ENCODE measurements at places on chromosomes 3 and 15.
A peak's percentile ranks its signal among the peaks of the same experiment; 100 is the strongest.

GRCh38 chr3:130576375-130577266 lies 59.6 kb downstream of the COL6A6 start:
- DNase-seq = no peak

DNA sequence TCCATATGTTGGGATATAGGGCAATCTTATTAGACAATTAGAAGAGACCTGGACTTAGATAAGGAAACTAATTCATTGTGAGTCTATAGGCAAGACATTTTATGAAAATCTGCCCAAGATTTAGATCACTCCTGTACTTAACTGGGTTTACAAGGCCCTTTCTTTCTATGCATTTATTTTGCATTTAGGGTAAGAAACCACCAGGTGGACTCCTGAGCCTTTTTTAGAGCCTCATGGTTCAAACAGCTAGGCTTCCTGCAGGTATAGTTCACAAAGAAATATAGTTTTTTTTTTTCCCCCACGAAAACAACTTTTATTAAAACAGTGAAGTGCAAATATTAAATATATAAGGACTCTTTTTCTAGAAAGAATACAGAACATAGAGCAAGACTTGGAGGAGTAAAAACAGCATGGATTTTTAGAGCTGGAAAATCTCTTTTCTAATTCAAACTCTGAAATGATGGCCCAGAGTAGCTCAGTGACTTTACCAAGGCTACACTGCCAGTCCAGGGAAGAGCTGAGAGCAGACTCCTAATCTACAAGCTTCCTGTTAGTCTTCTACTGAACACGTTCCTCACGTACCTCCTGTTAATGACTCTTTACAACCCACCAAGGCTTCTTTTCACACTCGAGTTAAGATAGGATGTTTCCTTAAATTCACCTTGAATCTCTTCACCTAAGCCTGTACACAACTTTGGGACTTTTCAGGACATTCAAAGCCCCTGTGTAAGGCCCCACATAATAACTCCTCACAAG lies 400.9 kb upstream of the ATP11B start:
- DNase-seq = no peak

GRCh38 chr3:51539291-51539941 lies 897 bp downstream of the RAD54L2 start:
- peak; percentile 29 for DNase-seq

DNA sequence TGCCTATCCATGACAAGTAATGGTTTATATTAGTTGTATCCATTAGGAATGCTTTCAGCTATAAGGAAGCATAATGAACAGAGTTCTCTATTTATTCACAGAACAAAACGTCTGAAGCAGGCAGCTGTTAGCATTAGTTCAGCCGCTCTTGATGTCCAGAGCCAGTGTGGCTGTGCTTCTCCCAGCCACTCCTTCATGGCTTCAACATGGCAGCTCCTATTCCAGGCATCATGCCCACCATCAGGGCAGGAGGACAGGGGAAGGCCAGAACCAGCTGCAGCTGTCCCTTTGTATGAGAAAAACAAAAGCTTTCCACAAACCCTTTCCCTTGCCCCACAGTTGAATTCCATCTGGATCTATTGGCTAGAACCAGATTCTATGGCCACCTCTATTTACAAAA lies 12.9 kb upstream of the SNRK start:
- no peak for DNase-seq

DNA sequence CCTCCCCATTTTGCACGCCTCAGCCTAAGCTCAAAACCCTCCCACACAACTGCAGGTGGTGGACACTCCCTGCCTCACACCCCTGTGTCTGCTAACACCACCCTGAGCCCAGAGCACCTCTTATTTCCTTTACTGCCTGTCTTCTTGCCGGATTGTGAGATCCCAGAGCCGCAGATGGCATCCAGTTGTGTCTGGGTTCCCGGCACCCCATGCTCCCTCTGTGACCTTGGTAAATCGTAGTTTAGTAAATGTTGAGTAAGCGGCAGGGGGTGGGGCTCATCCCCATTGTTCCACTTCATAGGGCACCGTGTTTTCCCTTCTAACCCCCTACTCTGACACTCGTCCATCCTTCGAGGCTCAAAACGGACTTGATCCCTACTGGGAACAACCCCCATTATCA lies 14.9 kb downstream of the SPINT1 start:
- DNase-seq = no peak

DNA sequence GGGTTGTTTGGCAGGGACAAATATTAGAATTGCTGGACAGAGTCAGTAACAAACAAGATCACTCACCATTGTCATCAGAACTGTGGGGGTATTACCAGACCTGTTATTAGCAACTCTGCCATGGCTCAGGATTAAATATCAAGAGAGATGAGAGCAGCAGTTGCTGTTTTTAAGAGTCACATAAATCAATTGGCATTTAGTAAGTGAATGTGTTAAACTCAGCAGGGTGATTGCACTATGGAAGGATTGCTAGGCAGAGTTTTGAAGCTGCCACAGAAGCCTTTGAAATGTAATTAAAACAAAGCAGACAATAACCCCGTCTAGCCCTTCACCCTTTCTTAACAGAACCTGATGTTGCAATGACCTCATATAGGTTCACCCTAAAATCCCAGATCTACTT lies 238.8 kb downstream of the GAP43 start:
- DNase-seq = no peak

DNA sequence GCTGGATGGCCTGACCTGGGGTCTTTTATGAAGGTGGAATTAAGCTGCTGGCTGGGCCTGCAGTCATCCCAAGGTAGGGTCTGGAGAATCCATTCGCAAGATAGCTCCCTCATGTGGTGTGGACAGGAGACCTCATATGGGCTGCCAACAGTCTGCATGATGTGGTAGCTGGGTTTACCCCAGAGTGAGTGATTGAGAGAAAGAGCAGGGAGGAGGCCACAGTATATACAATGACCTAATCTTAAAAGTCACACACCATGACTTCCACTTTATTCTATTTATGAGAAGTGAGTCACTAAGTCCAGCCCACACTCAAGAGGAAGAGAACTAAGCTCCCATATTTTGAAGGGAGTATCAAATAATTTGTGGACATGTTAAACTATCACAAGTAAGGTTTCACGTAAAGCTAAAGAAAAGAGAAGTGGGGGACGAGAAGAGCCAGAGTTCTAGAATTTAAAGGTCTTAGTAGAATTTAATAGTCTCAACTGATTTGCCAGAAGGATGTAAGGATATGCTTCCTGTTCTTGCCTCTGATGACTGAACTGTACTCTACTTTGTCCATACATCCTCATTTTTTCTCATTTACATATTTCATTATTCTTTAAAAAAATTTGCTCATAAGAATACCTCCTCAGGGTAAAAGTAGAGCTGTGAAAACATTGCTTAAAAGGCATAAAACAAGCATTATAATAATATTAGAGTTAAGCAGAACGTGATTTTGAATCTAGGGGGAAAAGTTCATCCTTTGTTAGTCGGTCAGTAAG lies 184.4 kb downstream of the PEX5L start:
- no peak for DNase-seq

DNA sequence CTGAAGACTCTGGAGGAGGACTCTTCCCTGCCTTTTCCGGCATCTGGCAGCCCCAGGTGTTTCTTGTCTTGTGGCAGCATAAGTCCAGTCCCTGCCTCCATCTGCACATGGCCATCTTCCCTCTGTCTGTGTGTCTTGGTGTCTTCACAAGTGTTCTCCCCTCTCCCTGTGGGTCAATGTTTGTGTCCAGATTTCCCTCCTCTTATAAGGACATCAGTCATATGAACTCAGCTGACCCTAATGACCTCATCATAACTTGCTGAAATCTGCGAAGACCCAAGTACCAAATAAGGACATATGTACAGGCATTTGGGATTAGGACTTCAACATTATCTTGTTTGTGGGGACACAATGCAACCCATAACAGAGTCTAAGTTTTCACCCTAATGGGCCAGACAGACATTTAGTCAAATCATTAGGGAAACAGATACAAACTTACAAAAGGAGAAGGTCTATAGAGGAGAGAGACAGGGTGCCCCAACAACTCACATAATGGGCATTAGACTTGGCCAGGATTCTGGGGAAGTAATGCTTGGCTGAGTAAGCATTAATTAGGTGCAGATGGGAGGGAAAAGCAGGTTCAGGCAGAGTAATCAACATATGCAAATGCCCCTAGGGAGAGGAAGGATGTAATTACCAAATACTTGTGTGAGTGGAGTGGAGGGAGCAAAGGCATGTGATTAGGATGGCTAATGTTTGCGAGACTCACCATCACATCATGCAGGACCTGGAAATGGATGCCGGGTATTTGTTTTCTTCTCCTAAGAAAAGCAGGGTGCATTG lies 372.8 kb upstream of the TBL1XR1 start:
- DNase-seq = no peak

GRCh38 chr3:12856626-12857025 lies 15.3 kb upstream of the RPL32 start:
- no peak for DNase-seq

DNA sequence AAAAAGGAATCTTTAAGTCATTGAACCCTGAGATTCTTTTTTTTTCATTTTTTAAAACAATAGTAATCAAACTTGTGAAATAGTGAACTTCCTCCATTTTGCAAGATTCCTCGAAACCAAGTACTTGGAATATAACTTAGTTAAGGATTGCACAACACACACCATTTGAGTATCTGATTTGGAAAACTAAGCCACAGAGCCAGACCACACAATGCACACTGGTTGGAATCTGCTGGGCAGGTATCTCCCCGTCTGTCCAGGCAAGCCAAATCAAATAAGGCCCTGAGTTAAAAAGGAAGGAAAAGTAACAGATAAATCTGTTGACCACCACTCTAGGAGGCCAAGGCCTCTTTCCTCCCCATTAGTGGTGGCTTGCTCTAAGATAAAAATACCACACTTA lies 177.5 kb upstream of the ICE2 start:
- no peak for DNase-seq

DNA sequence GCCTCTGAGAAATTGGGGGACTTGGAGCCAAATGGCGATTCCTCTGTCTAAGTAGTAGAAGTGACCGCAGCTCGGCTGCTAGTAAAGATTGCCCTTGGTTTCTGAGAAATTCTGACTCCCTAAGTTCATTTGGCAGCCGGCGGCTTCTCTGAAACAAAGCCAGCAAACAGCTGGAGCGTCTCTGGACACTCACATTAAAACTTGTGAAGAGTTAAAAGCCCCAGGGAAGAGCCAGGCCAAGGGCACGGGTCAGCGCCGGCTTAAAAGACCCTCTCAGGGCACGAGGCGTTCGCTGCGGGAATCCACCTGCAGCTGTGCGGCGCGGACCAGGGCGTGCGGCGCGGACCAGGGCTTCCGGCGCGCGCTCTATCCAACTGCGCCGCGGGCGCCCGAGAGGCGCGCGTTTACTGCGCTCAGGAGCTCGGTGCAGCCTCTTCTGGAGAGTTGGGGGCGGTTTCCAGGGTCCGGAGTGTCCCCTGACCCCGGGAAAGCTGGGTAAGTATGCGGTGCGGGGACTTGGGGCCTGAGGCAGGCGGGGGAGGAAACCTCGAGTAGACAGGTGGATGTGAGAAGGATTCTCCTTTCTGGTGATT lies at the start of gene COL6A5:
Gene COL6A5 (plus strand): TSS at position 186 of the 593 bp plus-strand sequence. CDS start 27,967 bp downstream, outside the sequence.
- no peak for DNase-seq

DNA sequence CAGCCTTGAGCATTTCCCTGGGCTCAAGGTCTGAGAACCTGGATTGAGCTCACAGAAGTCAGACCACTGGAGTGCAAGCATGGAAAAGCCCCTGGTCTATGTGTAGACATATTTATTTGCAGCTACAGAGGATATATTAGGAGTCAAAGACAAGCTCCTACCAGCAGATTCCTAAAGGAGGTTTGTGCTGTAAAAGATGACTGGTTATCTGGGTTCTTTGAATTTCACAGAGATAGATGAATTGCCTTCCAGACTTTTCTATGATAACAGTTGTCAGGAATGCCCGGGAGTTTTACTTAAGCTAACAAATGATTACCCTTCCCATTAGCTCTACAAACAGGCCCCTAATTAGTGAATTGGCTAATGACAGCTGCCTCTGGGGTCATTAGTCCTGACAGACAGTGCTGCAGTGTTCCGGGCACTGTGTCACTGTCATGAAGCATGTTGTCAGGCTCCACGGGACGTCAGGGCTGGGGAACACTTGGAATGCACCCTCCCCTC lies 48.8 kb upstream of the PLXNA1 start:
- no peak for DNase-seq

DNA sequence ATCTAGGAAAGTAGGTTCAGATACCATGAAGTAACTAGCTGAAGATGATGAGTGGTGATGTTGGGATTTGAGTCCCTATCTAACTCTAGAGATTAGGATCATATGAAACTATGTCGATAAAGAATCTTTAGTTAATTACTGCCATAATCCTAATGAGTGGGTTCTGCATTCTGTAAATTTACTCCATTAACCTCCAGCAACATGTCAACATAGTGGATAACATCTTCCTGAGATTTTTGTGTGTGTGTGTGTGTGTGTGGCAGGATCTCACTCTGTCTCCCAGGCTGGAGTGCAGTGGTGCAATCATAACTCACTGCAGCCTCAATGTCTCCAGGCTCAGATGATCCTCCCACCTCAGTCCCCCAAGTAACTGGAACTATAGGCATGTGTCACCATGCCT lies 272.9 kb upstream of the DPH6 start:
- no peak for DNase-seq

DNA sequence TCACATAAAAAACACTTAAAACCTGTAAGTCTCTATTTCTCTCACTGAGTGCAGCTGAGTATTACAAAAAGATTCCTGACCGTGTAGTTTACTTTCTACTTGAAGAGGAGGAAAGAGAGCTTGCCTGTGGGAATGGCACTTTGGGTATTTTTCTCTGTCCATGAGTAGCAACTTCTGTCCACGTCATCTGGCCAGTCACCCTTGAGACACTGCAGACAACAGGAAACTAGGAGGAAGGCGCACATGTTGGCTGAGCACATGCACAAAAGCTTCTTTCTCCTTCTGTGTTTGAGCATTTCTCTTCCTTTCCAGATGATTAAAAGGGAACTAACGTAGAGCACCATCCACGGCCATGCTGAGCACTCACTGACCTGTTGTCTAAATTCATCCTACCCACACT lies 19.7 kb downstream of the STARD5 start:
- no peak for DNase-seq

DNA sequence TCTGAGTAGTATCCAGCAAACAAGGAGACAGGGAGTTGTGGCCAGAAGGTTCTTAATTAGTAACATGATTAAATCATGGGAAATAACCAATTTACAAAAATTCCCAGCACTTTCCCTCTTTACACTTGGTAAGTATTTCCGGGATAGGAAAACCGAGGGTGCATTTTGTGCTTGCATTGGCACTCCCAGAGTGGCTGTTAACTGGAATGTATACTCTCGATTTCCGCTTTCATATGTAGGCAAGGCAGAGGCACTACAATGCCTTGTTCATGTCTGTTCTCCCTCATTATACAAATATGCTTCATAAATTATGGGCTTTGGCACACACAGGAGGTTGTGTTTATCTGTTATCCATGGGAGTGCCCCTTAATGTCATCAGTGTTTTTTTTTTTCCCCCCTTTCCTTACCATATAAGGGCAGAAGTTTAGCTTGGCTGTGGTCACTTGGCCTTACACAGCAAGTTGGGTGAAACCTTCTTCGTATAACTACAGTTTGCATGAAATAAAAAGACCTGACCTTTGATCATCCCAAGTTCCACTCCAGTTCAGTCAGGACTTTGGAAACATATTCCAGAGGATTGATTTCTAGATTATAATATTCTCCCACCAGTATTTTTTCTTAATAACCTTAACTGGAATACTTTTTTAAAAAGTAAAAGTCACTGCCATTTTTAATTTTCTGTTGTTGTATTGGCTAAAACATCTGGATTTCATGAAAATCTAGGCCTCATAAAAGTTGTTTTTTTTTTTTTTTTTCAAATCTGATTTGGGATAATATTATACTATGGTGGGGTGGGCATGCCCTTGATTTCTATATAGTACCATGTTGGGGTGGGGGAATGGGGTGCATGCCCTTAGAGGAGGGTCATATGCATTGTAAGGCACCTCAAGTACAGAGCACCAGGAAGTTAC lies 8.9 kb downstream of the TPM1 start:
- DNase-seq = no peak

All from activated CD4-positive, alpha-beta T cell treated with anti-CD3 and anti-CD28 coated beads, Interleukin-2, amount 50 U/mL, for 24 hours (primary cell).